Pancreas (tissue), 10 donors: ENCODE measurements at places on chromosomes 5 and 9.
A peak's percentile ranks its signal among the peaks of the same experiment; 100 is the strongest.

DNA sequence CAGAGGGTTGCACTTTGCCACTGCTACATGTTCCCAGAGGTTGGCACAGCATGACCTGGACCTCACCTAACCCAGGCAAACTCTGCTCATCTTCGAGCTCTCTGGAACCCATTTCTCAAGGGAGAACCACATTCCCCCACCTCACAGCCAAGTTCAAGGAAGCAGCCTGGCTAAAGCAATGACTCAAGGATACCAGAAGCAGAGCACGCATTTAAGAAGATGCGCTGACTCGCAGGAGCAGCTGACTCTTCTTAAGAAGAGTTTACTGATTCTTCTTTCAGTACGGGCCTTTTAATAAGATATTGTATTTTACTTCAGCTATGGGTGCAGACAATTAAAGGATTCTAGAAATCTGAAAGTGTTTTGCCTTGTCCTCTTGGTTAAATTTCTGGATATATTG, 4.1 kb upstream of the SEMA5A start:
- DNase-seq: no peak

- no peak for DNase-seq
Observed at GRCh38 chr9:34437006-34437925, 21.1 kb downstream of the FAM219A start.

GRCh38 chr5:73031839-73032238, 76.0 kb downstream of the FCHO2 start:
- DNase-seq: no peak

- DNase-seq: peak; percentile 60
Observed at GRCh38 chr5:132498152-132498551, 7.6 kb upstream of the IRF1 start.

- DNase-seq: no peak
Observed at GRCh38 chr9:108663422-108663821, 192.4 kb downstream of the ACTL7B start.

GRCh38 chr9:38713426-38713825, 6.5 kb downstream of the FAM240B start:
- DNase-seq: no peak

DNA sequence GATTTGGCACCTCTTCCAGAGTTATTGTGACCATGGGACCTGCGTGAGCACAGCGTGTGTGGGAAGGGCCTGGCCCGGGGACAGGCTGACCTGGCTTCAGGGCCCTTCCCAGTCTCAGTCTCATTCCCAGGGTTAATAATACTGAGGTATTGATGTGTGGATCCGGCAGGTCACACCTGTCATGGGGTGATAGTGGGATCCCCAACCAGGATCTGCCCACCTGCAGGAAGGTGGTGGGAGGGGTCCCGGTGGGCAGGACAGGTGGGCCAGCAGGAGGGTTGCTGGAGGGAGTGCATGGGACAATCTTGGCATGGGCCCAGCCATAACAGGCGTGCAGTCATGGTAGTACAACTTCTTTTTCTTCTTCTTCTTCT, 55.4 kb downstream of the COL15A1 start:
- no peak for DNase-seq

GRCh38 chr5:17333755-17334154, 116.3 kb downstream of the BASP1 start:
- DNase-seq: no peak

GRCh38 chr9:112020680-112021596, 124.3 kb downstream of the UGCG start:
- DNase-seq: no peak

- no peak for DNase-seq
Observed at GRCh38 chr5:84181093-84181492, 203.6 kb downstream of the EDIL3 start.

- no peak for DNase-seq
Observed at GRCh38 chr9:135988493-135988892, 27.3 kb upstream of the UBAC1 start.

GRCh38 chr5:174877987-174878386, 153.6 kb downstream of the MSX2 start:
- no peak for DNase-seq

- DNase-seq: no peak
Observed at GRCh38 chr9:97387504-97387886, 24.4 kb upstream of the TDRD7 start.

- DNase-seq: no peak
Observed at GRCh38 chr5:171484460-171484899, 65.0 kb downstream of the FGF18 start.

DNA sequence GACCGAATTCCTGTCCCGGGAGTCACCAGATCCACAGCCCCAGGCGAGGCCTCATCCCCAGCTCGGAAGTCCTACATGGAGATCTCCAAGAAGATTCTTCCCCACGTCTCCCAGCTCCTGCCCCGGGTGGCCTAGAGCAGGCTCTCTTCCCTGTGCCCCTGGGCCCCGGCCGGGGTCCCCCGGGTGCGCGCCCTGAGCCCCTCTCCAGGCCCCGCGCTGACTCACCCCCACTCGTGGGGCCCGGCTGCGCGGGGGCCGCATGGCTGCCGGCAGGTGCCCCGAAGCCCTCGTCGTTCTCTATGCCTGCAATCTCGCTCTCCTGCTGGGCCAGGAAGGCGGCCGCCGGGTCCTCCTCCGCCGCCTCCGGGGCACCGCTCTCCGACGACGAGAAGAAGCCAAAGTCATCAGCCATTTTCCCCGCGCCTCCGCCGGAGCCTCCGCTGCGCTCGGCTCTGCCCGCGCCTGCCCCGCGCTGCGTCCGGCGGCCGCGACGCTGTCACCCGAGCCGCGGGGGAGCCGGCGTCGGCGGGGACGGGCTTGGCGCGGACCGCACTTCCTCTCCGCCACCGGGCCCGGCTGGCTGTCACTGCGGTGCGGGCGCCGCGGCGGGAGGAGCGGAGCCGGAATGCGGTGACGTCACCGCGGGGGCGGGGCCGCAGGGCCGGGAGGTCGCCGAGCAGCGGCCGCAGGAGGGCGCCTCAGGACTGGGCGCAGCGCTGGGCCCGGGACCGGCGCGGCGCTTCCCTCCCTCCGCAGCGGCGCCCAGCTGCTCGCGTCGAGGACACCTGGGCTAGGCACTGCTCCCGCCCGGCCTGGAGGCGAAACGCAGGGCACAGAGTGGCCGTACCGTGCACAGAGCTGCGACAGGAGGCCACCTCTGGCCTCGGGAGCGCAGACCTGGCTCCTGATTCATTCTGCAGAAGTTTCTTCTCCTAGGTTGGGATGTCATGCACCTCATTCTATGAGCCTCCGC, at the start of gene CLTB:
TSS of gene CLTB (minus strand) at position 588 of the 973 bp plus-strand sequence. CDS start at position 412, 176 bp downstream.
- DNase-seq: peak; percentile 96

- no peak for DNase-seq
Observed at GRCh38 chr5:2149195-2149539, 266.4 kb upstream of the IRX4 start.

GRCh38 chr5:90020575-90021538, 388.7 kb downstream of the CETN3 start:
- DNase-seq: no peak

- no peak for DNase-seq
Observed at GRCh38 chr5:133782736-133783135, 170.4 kb upstream of the FSTL4 start.

- no peak for DNase-seq
Observed at GRCh38 chr5:76672242-76672641, 43.7 kb upstream of the F2R start.

GRCh38 chr5:132760601-132761317, 13.5 kb downstream of the CCNI2 start:
- no peak for DNase-seq

GRCh38 chr5:135438636-135439221, 8.4 kb downstream of the DCANP1 start:
- DNase-seq: no peak

- DNase-seq: no peak
Observed at GRCh38 chr5:80187421-80188090, 68.3 kb downstream of the SERINC5 start.

- DNase-seq: no peak
Observed at GRCh38 chr9:134192311-134192950, 28.1 kb upstream of the RNU6ATAC start.

DNA sequence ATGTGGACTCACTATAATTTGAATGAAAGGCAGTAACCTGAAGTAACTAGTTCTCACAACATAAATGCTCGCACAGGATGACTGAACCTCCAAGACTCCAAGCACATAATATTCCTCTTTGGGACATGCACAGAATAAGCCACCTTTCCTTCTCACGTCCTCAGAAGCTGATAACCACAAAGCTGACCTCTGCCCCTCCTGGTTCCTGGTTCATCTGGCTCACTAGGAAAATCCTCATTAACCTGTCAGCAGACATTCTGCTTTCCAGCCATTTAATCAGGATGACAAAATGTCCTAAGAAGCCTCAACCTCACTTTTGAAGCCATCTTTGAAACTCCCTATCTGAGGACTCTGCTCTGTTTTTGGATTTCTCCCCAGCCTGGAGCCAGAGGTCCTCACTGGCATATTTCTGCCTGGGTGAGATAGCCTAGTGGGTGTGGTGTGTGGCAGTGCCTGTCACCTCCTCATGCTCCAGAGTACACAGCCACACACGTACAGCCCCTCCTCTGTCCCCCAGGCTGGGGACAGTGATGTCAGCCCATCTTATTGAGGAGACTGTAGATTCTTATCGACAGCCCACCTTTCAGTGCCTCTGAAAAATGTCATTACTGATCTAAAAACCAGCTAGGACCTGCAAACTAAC, 10.3 kb downstream of the ANKH start:
- no peak for DNase-seq
